ENCODE measurements at places on chromosomes 3 and 15.

GRCh38 chr3:69273896-69274295 lies 112.0 kb downstream of the FRMD4B start:
- no peak for DNase-seq

GRCh38 chr15:83200589-83200988 lies 7.0 kb downstream of the HDGFL3 start:
- DNase-seq: no peak

GRCh38 chr3:136984837-136985236 lies 27.1 kb downstream of the IL20RB start:
- no peak for DNase-seq

- DNase-seq: no peak
Observed at GRCh38 chr3:195438371-195438770, 4.4 kb downstream of the ACAP2 start.

DNA sequence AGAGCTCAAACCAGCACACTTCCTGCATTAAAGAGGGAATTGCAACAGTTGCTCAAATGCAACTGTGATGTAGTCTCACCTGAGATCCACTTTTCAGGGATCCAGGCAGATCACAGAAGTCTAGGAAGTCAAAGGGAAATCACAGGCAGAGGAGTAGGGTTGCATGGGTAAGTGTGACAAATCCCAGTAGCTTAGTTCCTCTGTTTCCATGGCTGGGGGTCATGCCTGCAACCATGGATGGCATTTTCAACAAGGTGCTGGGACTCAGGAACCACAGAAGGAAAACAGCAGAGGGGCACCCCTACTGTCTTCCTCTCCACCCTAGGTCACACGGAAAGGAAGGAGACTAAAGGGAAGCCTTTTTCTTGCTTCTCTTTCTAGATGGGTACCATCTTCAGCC lies 36.5 kb upstream of the ARNT2 start:
- no peak for DNase-seq

GRCh38 chr3:115160295-115160694 lies 13.2 kb upstream of the ZBTB20 start:
- no peak for DNase-seq
